Activated CD4-positive, alpha-beta T cell treated with anti-CD3 and anti-CD28 coated beads for 4 hours (primary cell): ENCODE measurements at places on chromosomes 11 and 22.

DNA sequence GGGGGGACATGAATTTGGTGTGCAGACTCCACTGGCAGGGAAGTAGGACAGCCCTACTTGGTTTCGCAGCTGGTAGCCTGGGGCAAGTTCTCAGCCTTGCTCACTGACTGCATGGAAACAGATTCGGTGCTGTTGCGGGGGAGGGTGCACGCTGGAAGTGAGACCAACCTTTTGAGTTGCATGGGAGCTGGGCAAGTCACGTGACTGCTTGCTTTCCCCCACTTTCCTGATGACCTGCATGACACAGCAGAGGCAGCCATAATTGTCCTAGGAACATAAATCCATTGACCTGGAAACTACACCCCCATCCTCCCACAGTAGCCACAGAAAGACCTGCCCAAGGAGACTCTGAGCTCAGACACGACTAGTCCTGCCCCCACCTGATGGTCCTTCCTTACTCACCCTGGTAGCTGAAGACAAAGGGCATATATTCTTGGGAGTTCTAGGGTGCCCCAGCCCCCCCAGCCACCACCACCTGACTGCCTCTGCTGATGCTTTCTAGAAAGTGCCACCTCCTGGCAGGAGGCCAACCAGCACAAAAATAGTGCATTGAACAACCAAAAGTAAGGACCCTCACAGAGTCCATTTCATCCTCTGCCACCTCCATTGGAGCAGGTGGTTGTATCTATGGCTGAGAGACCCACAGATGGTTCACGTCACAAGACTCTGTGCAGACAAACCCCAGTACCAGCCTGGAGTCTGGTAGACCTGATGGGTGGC, 4.1 kb upstream of the HBG2 start:
- DNase-seq: no peak

- no peak for DNase-seq
These were observed 257.8 kb upstream of the LUZP2 start for GRCh38 chr11:24238771-24239645.

DNA sequence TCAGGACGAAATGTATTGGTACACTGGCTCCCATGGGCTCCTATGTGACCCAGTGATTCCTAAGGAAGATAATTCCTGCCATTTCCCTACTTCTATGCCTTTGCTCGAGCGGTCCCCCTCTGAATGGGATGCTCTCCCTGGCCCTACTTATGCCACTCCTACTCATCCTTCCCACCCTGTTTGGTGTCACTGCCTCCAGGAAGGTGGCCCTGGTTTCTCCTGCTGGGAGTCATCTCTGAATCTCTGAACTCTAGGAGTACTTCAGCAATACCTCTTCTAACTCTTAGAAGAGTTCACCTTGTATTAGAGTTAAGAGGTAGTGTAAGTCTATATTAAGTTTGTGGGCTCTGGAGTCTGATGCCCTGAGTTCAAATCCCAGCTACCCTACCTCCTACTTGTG, 35.5 kb upstream of the LRRC55 start:
- no peak for DNase-seq

DNA sequence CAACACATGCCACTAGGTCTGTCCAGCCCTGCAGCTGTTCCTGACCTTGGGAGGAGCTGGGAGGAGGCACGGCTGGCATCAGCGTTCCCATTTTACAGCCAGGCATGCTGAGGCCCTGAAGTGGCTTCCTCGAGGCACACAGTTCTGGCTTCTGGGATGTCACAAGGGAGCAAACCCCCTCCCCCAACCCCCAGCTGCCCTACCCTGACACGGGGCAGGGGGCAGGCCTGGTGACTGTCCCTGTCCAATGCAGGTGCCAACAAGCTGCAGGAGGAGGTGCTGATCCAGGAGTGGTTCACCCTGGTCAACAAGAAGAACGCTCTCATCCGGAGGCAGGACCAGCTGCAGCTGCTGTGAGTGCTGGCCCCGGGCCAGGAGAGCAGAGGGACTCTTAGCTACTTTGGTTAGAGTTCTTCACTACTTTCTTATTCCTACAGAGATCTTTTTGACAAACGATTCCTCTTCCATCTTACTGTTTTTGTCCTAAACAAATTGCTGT, 5.3 kb downstream of the KCNK7 start:
- no peak for DNase-seq

DNA sequence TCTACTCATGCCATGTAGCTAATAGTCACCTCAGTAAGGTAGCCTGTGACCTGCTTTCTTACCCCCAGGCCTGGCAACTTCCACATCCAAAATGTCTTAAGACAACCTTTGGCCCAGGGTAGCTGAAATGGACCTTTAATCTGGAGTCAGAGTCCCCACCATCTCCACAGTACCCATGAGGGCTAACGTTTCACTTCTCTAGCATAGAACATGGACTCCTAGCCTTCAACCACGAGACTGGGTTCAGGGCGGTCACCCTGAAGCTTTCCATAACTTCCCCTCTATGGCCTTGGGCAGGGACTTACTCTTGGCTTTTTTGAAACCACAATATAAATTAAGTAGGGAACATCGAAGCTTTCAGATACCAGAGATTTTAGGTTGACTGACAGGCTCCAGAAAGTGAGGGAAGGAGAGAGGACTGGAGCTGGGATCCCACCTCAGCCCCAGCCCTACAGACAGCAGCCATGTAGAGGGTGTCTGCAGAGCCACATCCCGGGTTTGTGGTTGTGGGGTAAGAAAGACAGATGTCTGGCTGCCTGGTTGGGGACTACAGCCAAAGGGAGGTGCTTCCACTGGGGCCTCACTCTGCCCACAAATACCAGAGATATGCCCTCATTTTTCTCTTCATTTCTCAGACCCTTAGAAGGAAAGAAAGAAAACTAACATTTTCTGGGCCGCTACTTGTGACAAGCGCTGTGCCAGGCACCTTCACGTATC, 2.6 kb downstream of the TBC1D10A start:
- DNase-seq: no peak

DNA sequence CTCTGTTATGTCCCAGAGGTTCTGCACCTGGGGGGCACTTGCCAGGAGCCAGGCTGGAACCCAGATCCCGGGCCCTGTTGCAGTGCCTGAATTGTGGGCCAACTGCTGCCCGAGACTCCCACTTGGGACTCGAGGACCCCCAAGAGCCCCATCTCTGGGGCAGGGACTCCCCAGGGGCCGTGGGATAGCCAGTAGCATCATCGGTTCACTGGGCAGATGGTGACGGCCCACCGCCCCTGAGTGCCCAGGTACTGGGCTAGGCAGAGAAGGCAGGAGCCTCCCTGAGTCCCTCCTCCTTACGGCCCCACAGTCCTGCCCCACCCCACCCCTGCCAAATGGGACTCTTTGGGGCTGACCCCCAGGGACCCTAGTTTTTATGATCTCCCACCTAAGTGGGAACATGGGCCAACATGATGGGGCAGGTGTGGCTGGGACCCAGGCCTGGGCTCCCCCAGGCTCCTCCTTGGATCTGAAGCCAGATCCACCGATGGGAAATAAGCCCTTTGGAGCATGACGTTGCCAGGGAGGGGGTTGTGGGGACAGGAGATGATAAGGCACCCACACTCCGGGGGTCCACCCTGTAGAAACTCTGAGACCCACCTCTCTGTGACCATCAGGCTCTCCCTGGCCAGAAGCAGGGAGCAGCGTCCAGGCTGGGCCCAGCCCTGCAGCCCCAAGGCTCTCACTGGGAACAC, 94.5 kb upstream of the FGF3 start:
- DNase-seq: no peak

DNA sequence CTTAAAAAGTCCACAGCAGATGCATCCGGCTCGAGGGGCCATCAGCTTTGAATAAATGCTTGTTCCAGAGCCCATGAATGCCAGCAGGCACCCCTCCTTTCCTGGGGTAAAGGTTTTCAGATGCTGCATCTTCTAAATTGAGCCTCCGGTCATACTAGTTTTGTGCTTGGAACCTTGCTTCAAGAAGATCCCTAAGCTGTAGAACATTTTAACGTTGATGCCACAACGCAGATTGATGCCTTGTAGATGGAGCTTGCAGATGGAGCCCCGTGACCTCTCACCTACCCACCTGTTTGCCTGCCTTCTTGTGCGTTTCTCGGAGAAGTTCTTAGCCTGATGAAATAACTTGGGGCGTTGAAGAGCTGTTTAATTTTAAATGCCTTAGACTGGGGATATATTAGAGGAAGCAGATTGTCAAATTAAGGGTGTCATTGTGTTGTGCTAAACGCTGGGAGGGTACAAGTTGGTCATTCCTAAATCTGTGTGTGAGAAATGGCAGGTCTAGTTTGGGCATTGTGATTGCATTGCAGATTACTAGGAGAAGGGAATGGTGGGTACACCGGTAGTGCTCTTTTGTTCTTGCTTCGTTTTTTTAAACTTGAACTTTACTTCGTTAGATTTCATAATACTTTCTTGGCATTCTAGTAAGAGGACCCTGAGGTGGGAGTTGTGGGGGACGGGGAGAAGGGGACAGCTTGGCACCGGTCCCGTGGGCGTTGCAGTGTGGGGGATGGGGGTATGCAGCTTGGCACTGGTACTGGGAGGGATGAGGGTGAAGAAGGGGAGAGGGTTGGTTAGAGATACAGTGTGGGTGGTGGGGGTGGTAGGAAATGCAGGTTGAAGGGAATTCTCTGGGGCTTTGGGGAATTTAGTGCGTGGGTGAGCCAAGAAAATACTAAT, 1.9 kb downstream of the NEAT1 start:
- DNase-seq: peak; percentile 73

DNA sequence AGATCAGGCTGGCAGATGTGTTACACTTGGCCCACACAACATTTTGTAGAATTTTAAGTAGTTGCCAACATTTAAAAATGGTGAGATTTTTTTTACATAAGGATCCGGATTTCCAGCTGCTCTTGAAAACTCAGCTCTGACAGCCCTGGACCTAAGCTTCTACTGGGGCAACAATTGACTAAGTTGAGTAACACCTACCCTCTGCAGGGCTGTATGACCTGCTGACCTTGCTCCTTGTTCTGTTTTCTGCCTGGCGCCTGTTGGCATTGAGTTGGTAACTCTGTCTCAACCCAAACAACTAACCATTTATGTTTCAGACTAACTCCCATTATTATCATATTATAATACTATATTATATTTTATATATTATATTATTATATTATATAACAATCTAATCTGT, 21.1 kb upstream of the LRRC55 start:
- DNase-seq: no peak

DNA sequence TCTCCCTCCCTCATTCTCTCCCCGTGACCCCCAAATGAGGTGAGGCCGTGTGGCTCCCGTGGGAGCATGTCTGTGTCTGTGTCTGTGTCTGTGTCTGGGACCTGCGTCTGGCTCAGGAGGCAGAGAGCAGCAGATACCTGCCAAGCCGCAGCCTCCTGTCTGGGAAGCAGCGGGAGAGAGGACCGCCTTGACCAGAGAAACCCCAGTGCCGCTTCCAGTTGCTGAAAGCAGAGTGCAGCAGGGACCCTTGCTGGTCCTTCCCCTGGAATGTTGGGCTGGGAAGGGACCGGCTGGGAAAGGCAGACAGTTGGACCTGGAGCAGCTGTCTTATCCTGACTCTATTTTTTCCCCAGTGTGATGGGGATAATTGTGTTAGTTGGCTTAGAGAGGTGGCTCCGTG, 525 bp downstream of the CSDC2 start:
- no peak for DNase-seq

DNA sequence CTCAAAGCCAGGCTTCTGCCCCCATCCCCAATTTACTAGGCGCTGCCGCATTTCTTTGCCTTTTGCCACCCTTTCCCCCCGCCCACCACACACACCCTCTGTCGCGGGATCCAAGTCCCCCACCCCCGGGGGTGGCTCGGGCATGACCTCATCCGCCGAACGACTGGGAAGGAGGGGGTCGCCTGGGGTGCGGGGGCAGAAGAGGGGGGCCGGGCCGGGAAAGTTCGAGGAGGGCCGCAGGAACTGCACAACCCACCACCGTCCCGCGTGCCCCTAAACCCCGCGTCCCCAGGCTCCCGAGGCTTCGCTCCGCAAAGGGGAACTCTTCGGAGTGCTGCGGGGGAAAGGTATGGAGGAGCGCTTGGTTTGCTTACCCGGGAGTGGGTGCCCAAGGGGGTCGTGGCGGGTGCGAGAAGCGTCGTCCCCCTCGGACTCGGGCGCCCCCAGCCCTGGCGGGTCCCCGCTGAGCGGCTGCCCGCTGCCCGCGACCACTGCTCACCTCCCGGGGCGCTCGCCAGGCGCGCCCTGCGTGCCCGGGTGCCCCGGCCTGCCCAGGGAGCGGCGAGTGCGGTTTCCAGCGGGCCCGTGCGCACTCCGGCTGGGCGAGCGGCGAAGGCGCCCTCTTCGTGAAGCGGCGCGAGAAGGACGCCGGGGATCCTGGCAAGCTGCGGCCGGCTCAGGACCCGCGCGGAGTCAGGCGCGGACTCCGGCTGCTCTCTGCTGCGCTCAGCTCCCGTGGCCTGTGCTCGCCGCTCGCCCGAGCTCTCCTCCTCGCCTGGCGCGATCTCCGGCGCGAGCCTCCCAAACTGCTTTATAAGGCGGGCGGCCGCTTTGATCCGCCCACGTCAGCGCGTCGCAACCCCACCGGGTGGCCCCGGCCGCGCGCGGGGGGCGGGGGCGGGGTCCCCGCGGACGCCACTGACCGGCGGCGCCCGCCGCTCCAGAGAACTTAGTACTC, 4.0 kb upstream of the WNT11 start:
- peak; percentile 31 for DNase-seq

GRCh38 chr11:45094958-45095690, 51.3 kb upstream of the PRDM11 start:
- DNase-seq: no peak

- DNase-seq: no peak
These were observed 32.4 kb downstream of the NF2 start for GRCh38 chr22:29635734-29636357.

- peak; percentile 56 for DNase-seq
These were observed at the start of gene TRIM22 for GRCh38 chr11:5689551-5689983. TRIM22 (plus strand) TSS chr11:5689790; CDS start chr11:5696233, 6,443 bp downstream.

DNA sequence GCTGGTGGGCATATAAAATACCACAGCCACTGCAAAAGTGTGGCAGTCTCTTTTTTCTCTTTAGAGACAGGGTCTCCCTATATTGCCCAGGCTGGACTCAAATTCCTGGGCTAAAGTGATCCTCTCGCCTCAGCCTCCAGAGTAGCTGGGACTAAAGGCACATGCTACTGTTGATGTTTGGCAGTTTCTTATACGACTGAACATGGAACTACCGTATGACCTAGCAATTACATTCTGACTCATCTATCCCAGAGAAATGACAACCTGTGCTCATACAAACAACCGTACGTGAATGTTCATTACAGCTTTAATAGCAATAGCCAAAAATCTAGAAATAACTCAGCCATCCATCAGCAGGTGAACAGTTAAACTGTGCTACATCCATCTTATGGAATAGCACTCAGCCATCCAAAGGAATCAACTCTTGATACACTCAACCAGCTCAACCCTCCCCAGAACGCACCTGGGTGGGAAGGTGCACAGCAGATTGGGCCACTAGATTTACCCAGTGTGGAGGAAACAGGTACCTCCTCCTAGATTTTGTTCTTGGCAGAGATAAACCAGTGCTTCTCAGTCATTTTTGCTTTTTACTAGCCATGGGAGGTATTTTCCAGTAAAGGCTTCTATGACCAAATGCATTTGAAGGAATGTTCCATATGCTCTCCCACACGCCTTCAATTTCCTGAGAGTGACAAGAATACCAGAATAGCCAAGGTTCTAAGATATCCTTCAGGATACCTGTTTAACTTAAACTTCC, 130.5 kb downstream of the MED15 start:
- DNase-seq: no peak
